ENCODE measurements at places on chromosomes 11 and 22. TPM values are rescaled to one million over a fixed set of nuclear protein-coding genes. Genes with fewer than 3 reads are reported as not detected.

- H3K27me3 ChIP-seq, result no peaks in the 10 kb centered on the region
- no peak overlapping the region for H3K4me3 ChIP-seq
- H3K27ac ChIP-seq, result no peak overlapping the region
- DNase-seq, result no peak
These were observed 1.5 kb downstream of the HSPB2 start for GRCh38 chr11:111913997-111914396.

Gene UQCR10
- 116 TPM for total RNA-seq

Gene SCO2
- 3.3 TPM for total RNA-seq

DNA sequence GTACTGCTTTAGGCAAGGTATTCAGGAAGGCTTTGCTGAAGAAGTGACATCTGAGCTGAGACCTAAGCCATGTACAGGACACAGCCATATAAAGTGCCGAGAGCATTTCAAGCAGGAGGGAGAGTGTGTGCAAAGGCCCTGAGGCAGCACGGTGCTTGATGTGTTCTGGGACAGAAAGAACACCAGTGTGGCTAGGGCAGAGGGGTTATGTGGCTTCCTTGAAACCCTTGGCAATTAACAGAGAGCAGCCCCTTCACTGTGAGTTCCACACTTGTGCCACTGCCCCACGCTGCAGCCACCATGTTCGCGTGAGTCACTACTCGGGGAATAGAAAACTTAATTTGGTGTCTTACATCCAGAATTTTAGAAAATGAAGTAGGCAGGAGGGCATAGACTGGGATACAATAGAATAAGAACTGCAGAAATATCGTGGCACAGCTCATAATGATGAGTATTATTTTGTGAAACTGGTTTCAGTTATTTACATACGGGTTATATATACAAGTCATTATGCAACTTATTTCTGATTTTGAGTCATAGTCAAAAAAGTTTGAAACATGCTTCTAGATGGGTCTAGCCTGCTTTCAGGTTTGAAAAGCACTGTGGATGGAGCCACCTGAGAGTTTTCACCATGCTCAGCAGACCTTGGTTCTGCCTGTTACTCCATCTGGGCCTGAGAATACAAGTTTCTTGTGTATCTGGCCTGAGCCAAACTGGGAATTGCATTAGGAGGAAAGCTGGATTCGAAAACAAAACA, 11.8 kb downstream of the IL10RA start:
- no peak for DNase-seq
- H3K4me3 ChIP-seq, result no peak overlapping the region
- H3K36me3 ChIP-seq, result no peaks in the 10 kb centered on the region
- H3K4me1 ChIP-seq, result peaks cover 6% of the 10 kb centered on the region
- H3K27ac ChIP-seq, result no peak overlapping the region
- H3K27me3 ChIP-seq, result no peaks in the 10 kb centered on the region

Gene UBE4A
- total RNA-seq, result 33.0 TPM

DNA sequence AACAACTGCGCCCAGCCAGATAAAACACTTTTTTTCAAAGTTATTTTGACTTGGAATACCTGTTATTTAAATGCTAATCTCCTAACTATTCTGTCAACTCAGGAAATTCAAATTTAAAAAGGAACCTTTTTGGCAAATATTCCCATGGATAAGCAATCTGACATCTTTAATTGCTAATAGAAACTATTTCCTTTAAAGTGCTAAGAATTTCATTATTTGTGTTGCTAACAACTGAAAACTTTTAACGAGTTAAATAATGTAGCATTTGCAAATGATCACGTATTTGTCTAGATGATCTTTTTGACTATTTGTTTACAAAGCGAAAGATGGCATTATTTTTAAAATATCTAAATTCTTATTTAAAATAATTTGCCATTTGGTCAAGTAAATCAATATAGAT, 28.8 kb downstream of the CSTF3 start:
- no peaks in the 10 kb centered on the region for H3K27me3 ChIP-seq
- H3K4me3 ChIP-seq, result no peak overlapping the region
- DNase-seq, result no peak
- peaks cover 2% of the 10 kb centered on the region for H3K4me1 ChIP-seq

DNA sequence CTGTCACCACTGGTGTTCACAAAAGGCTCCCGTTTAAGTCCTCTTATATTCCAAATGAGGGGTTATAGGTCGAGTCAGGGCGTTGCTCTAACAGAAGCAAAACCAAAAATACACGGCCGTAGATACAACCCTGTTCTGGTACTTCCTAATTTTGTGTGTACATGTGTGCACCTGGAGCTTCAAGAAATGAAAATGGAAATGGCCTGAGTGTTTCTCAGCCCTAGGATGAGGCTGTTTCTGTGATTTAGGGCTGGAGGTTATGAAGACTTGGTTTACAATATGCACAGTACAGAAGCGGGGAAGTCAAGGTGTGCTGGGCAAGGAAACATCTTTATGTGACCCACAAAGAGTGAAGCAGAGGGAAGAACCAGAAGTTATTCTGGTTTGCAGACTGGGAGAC, 110.4 kb upstream of the OR4B1 start:
- H3K27me3 ChIP-seq, result no peaks in the 10 kb centered on the region
- DNase-seq, result no peak
- no peaks in the 10 kb centered on the region for H3K36me3 ChIP-seq
- H3K27ac ChIP-seq, result no peak overlapping the region
- H3K4me1 ChIP-seq, result peaks cover 4% of the 10 kb centered on the region

DNA sequence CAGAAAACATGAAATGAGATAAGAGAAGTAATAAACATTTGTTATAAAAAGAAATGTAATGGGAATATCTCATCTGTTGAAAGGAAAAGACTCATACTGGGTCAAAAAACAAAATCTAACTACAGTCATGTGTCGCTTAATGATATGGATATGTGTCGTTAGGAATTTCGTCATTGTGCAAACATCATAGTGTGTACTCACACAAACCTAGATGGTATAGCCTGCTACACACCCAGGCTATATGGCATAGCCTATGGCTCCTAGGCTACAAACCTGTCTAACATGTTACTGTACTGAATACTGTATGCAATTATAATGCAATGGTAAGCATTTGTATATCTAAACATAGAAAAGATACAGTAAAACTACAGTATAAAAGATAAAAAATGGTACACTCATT, 89.8 kb upstream of the ZC3H12C start:
- H3K27me3 ChIP-seq, result no peaks in the 10 kb centered on the region
- H3K27ac ChIP-seq, result no peak overlapping the region

- no peak for DNase-seq
- no peak overlapping the region for H3K27ac ChIP-seq
- H3K36me3 ChIP-seq, result no peaks in the 10 kb centered on the region
- no peaks in the 10 kb centered on the region for H3K4me1 ChIP-seq
These were observed 15.9 kb downstream of the MRGPRG start for GRCh38 chr11:3202759-3203158.

Gene MAPK1
- total RNA-seq, result 90.3 TPM

Gene CABP4
- total RNA-seq, result not detected

Gene PHETA2
- 3.2 TPM for total RNA-seq

Gene LIN7C
- 41.3 TPM for total RNA-seq

GRCh38 chr11:121422675-121423074, 29.4 kb upstream of the SORL1 start:
- H3K36me3 ChIP-seq, result peaks cover 8% of the 10 kb centered on the region
- DNase-seq, result no peak
- H3K27ac ChIP-seq, result no peak overlapping the region
- H3K4me3 ChIP-seq, result no peak overlapping the region

Gene KCTD17
- 34.1 TPM for total RNA-seq

DNA sequence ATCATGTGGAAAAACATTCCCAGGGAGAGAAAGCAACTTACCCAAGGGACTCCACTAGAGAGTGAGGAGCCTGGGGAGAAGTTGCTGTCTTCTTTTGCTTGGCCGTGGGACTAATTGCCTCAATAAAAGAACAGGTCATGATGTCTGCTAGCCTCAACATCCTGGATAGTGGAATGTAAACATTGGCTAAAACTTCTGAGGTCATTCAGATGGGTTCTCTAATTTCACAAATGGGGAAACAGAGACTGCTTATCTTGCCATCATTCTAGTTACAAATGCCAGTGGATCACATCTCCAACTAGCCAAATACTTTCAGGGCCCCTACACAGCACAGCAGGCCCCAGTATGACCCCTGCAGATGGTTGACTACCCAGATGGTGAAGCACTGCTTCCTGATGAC, 28.4 kb upstream of the PAMR1 start:
- no peaks in the 10 kb centered on the region for H3K27me3 ChIP-seq
- peaks cover 3% of the 10 kb centered on the region for H3K4me1 ChIP-seq
- DNase-seq, result no peak
- H3K27ac ChIP-seq, result no peak overlapping the region

DNA sequence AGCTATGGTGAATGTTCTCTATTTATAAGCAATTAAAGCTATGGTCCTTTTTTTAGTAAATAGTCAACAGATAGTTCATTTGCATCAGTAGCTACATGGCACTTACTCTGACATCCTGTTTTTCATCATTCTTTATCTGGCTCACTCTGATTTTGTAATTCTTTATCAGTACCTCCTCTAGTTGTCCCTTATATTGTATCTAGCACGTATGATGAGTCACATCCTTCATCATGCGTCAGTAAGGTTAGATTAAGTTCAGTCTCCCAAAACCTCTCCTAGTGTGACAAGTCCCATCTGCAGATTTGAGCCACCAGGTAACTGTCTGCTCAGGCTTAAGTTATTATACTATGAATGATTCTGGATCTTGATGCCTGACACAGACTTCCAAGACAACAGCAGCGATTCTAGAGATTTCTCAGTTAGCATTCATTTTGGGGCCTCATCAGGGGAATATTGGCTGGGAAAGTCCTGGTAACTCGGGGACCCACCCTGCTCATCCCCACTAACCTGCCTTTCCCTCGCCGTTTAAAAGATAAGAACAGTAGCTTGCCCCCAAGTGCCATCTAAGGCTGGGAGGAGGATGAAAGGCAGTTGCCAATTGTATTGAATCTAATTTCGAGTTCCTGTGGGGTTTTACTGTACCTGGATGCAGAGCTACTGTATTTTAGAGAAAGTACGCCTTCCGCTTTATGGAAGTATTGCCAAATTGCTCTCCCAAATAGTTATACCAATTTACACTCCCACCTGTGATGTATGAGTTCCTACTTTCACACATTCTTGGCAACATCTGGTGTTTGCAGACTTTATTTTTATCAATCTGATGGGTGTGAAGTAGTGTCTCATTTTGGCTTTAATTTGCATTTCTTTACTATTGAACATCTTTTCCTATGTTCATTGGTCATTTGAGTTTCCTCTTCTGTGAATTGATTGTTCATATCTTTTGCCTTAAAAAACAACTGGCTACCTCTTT, 55.9 kb downstream of the ZC3H12C start:
- no peak for DNase-seq
- no peaks in the 10 kb centered on the region for H3K27me3 ChIP-seq
- H3K4me3 ChIP-seq, result no peak overlapping the region
- peaks cover 7% of the 10 kb centered on the region for H3K4me1 ChIP-seq

Gene RNF215
- total RNA-seq, result 24.5 TPM

Gene OR6T1
- not detected for total RNA-seq

Gene IL18BP
- 10.6 TPM for total RNA-seq

Gene C11orf42
- not detected for total RNA-seq

Measured in H9 (cell line).